Fibroblast of villous mesenchyme (primary cell): ENCODE measurements at places on chromosomes 3 and 15. TPM values are rescaled to one million over a fixed set of nuclear protein-coding genes. Genes with fewer than 3 reads are reported as not detected.

Gene TGM5
- not detected in 2 replicates for total RNA-seq

Gene NUP210
- under 0.01 TPM in 1 of 2 replicates, not detected in the other for total RNA-seq

Gene SCAANT1
- not detected in 2 replicates for total RNA-seq

DNA sequence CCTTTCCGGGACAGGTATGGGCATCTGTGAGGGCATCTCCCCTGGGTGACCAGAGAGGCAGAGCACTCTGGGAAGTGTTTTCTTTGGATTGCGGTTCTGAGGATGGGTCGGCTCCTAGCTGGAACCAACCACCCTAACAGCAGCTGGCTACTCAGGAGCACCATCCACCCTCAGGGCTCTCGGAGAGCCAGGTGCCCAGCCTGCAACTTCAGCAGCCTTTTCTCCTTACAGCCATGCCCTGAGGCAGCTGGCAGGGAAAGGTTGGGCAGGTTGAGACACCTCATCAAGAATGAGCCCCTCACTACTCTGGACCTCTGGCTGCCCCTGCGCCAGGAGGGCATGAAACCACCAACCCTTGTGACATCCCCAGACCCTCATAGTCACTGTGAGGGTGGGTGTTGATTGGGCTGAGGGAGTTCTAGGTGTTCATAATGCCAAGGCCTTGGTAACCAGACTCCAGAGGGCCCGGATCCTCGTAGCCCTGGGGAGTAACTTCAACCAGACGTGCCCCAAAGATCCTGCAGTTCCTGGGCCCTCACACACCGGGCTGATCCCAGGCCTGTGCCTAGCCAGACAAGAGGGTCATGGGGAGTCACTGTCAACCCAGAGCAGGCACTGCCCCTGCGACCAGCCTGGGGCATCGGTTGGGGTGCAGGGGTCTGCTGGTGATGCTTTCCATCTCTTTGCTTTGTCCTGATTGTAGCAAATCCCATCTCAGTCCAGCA lies 114.4 kb upstream of the ABHD17C start:
- DNase-seq, result no peak

DNA sequence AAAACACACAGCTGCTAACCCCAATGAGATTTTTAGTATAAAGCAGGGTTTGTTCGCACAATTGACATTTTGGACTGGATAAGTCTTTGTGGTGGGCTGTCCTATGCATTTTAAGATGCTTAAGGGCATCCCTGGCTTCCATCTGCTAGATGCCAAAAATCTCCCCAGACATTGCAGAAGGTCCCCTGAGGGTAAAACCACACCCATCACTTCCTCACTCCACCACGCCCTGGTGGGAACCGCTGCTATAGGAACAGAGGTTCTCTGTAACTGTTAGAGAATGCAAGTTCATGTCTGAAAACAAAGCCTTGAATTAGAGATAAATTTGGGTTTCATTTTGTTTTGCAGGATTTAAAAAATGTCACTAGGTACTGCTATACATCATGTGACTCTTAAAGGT lies 67.7 kb downstream of the ARHGEF26 start:
- no peak for DNase-seq

- DNase-seq, result no peak
These were observed 179.1 kb upstream of the SMAD3 start for GRCh38 chr15:66886241-66886675.

DNA sequence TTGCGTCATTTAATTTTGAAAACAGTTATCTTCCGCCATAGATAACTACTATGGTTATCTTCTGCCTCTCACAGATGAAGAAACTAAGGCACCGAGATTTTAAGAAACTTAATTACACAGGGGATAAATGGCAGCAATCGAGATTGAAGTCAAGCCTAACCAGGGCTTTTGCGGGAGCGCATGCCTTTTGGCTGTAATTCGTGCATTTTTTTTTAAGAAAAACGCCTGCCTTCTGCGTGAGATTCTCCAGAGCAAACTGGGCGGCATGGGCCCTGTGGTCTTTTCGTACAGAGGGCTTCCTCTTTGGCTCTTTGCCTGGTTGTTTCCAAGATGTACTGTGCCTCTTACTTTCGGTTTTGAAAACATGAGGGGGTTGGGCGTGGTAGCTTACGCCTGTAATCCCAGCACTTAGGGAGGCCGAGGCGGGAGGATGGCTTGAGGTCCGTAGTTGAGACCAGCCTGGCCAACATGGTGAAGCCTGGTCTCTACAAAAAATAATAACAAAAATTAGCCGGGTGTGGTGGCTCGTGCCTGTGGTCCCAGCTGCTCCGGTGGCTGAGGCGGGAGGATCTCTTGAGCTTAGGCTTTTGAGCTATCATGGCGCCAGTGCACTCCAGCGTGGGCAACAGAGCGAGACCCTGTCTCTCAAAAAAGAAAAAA lies 1.2 kb downstream of the B2M start:
- DNase-seq, result peak; percentile 94

GRCh38 chr3:159616234-159616825 lies 372.3 kb upstream of the IL12A start:
- peak; percentile 60 for DNase-seq

DNA sequence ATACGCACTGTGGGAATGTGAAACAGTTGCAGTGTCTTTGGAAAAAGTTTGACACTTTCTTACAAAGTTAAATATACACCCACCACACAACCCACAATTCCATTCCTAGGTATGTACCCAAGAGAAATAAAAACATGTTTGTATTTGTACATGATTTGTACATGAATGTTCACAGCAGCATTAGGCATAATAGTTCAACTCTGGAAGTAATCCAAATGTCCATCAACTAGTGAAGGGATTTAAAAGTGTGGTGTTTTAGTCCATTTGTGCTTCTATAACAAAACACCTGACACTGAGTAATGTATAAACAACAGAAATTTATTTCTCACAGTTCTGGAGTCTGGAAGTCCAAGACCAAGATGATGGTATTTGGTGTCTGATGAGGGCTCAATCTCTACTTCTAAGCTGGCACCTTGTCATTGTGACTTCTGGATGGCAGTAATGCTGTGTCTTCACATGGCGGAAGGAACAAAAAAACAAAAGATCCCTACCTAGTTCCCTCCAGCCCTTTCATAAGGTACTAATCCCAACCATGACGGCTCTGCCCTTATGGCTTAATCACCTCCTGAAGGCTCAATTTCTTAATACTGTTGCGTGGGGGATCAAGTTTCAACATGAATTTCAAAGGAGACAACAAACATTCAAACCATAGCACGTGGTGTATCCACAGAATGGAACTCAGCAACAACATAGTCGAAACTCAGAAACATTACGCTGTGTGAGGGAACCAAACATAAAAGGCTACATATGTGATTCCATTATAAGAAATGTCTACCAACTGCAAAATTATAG lies 120.5 kb downstream of the AQP9 start:
- peak; percentile 12 for DNase-seq

DNA sequence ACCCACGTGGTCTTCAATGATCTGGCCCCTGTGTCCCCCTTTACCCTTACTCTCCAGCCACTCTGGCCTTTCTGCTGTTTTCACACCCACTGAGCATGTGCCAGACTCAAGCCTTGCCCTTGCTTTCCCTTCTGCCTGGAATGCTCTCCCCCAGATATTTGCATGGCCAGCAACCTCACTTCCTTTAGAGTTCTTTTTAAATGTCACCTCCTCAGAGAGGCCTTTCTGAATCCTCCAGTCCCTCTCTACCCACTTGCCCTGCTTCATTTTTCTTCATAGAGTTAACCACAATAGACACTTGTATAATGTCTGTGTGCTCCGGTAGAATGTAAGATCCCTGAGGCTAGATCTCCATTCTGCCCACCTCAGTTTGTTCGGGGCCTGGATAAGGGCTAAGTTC lies 39.4 kb upstream of the TIPARP start:
- no peak for DNase-seq

- DNase-seq, result no peak
These were observed 22.6 kb upstream of the BSN start for GRCh38 chr3:49531715-49532114.

- DNase-seq, result no peak
These were observed 3.0 kb downstream of the ONECUT1 start for GRCh38 chr15:52787123-52787503.

DNA sequence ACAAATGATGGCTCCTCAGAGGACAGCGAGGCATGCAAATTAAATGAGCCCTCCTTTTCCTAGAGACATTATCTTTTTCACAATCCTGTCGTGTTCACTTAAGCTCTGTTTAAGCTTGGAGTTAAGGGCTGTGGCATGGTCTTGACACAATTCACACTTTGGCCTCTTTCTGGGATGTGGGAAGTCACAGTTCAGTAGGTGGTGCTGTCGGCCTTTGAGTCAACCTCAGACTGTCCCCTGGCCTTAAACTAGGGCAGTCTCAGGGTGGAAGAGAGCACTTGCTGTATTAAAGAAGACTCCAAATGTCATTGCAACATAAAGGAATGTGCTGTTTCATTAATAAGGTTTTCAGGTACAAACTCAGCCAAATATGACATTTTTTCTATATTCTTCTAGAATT lies 351.0 kb downstream of the MCTP2 start:
- peak; percentile 3 for DNase-seq

DNA sequence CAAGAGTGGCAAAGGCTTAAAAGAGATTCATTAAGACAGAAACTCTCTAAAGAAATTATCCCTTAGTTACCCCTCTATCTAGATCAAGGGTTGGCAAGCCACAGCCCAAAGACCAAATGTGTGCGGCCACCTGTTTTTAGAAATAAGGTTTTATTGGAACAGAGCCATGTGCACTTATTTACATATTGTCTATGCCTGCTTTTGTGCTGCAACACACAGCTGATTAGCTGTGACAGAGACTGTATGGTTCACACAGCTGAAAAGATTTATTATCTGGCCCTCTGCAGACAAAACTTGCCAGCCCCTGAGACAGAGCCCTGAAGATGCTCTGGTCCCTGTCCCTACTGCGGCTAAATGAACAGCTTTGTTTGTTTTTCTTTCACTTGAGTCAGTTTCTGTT lies 88.1 kb downstream of the ADAMTS9 start:
- DNase-seq, result no peak

DNA sequence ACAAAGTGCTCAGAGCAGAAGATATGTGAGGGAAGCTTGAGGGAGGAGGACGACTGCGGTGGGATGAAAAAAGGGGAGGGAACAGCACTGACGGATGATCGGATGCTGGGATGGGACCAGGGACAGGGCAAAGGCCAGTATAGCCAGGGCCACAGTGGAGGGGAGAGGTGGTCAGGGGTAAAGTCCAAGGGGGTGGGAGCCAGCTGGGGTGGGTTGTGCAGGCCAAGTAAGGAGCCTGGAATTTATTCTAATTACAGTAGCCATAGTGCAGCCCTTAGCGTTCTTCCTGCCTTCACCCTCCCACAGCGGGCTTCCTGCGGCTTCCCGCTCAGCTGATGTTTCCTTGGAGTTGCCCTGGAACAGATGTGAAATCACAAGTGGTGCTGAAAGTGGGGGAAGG lies 7.6 kb upstream of the APEH start:
- DNase-seq, result no peak

GRCh38 chr15:74906067-74906449 lies 593 bp downstream of the FAM219B start:
- DNase-seq, result peak; percentile 47

DNA sequence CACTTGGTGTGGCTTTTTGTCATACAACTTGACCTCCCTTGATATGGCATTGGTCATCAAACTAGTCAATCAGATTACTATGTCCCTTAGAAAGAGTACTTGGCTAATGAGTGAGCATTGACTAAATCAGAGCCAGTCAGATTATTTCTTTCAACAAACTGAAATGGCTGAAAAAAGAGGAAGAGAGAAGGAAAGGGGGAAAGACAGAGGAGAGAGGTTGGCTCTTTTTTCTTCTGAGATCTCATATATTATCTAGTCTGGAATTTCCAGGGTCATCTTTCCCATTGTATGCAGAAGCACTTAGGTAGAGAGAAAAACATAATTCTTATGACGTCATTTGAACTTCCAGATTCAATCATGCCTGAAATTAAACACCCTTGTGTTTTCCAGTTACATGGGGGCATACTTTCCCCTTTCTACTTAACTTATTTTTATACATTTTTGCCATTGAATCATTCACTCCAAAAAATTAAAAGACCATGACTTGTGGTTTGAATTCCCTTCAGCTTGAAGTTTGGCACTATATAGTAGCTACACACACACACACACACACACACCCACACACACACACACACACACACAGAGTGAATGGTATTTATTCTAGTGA lies 387.8 kb downstream of the LSAMP start:
- DNase-seq, result no peak

DNA sequence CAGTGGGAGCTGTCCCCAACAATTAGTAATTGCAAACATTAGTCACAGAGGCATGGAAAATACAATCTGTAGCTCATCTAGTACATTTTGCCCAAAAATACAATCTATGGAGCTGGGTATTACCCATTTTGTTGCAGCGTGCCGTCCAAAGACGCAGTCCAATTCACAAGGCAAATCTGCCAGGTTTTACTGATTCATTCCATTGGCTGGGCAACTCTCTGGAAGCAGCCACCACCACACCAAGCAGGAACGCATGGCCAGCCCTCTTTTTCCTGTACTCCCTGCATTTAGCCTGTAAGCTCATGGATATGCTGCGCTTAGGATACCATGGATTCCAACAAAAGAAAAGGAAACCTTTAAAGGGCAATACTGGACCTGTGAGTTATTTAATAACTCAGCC lies 60.5 kb upstream of the ARRDC4 start:
- DNase-seq, result no peak

- DNase-seq, result no peak
These were observed 11.2 kb downstream of the EHHADH start for GRCh38 chr3:185242642-185243041.

- DNase-seq, result peak; percentile 41
These were observed 34.6 kb downstream of the PAK2 start for GRCh38 chr3:196774191-196774820.

DNA sequence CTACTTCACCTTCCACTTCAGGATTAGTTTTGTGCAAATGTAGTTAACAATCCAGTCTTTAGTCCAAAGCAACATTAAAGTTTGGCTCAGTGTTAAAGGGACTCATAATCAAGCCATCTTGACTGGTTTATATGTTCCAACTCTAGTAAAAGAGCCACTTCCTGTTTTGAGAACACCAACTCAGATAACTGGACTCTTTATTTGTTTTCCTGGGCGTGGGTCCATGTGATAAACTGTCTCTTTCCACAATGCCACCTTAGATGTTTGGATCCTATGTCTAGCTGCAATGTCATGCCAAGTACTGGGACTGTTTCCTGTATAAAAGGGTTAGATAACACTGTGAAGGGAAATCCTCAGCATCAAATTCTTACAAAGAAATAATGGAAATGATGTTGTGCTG lies 545.0 kb downstream of the PYDC2 start:
- DNase-seq, result no peak

GRCh38 chr3:175267121-175267531 lies 408.0 kb downstream of the NAALADL2 start:
- DNase-seq, result peak; percentile 17

GRCh38 chr3:14301558-14301957 lies 100.8 kb upstream of the SLC6A6 start:
- peak; percentile 80 for DNase-seq
